Fibroblast of skin of left quadriceps (primary cell): ENCODE measurements at places on chromosomes 7 and 10.

DNA sequence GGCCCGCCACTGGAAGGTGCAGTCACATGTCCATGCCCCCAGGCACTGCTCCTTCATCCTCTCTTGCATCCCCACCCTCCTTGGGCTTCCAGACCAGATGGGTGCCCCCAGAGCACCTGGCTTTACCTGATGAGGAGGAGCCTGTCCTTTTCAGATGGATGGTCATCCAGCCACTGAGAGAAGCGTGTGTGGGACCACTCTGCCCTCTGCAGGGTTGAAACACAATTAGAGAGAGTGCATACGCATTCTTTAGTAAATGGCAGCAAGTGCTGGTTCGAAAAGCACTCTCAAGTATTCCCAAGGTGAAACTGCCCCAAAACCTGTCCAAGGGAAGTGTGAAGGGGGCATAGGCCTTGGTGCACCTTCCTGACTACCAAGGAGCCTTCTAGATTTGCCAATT lies 41.6 kb downstream of the HBP1 start:
- DNase-seq, result no peak

DNA sequence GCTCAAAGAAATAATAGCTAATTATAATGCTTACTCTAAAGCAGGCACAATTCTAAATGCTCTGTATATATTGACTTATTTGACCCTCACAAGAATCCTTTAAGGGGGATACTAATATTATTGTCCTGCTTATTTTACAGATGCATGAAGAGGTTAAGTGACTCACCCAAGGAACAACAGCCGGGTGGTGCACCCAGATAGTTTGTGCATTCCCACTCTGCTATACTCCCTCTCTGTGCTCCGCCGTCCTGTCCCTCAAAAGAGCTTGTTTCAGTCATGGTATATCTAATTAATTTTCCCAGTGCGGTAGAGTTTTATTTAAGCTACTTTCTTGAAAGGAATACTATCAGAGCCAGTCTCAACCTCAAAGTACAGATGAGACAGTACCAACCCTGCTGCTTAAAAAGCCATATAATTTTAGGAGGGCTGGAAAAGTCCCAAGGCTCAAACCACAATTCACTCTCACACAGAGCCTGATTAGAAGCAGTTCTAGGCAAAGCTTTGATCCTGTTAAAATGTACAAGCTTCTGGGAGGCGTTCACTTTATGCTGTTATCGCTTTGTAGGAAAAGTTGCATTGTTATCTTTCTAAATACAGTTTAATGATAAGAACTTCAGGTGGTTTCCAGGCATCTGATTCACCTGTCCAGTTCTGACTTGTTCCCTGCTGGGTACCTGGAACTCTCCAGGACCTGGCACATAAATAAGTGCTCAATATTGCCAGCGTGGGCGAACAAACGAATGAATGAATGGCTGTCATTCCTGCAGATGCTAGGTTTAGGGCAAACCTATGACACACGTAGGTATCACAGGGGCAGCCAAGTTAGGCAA lies 261.5 kb upstream of the KLF14 start:
- no peak for DNase-seq

DNA sequence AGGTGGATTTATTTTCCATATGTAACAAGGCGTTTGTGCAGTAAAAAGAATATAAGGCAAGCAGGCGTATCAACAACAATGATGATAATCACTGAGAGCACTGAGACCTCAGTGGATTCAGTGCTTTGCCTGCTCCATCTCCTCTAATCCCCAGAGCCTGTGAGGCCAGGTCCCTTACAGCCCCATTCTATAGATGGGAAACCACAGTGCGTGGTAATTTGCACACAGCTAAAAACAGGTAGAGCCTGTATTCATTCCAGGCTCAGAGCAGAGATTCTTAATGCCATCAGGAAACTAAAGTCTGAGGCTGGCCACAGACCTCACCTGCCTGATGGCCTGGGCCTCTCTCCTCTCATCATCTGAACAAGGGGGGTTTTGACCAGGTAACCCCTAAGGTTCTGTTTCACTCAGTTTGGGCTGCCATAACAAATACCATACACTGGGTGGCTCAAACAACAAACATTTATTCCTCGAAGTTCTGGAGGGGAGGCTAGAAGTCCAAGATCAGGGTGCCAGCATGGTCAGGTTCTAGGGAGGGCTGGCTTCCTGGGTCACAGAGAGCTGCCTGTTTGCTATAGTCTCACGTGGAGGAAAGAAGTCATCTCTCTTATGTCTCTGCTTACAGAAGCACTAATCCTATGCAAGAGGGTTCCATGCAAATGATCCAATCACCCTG lies 10.3 kb upstream of the RASSF4 start:
- DNase-seq, result no peak

- DNase-seq, result no peak
Measured at GRCh38 chr7:43232366-43232765, 119.9 kb downstream of the HECW1 start.

DNA sequence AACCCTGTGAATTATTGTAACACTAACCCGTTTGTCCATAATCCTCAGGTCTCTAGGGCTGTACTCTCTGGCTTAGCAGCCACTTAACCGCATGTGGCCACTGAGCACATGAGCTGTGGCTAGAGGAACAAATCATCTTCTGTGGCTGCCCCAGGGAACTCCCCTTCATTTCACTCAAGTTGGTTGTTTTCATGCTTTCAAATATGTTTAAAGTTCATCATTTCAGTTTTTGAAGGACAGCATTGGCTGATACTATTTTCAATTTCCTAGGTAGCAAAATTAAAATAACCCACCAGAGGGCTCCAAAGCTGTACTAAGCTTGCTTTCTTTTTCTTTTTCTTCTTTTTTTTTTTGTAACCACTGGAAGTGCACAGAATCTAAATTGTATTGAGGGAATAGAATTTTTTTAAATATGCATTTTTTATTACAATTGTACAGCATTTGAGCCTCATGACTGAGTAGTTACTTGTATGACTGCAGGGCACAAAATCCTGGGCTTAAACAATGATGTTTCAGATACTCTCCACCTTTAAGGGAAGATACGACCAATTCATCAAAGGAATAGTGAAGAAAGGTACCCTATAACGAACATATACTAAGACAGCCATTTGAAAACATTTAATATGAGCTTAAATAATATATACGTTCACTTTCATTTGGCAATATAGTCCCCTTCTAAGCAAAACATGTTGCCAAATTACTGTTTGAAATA lies 38.6 kb downstream of the MRC1 start:
- no peak for DNase-seq

DNA sequence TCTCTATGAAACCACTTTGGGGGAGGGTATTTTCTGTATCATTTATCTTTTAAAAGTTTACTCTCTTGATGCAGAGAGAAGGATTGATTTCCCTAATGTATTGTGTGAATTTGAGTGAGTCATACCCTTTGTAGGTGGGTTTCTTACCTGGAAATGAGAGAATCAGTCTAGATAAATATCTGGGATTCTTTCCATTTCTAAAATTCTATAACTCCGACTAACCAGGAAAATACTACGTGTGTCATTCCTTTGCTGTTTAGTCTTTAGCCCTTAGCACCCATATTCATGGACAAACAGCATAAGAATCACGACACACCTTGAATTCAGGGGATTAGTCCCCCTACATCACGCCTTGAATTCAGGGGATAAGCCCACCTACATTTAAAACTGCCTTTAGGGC lies 139.1 kb downstream of the GATA3 start:
- no peak for DNase-seq

DNA sequence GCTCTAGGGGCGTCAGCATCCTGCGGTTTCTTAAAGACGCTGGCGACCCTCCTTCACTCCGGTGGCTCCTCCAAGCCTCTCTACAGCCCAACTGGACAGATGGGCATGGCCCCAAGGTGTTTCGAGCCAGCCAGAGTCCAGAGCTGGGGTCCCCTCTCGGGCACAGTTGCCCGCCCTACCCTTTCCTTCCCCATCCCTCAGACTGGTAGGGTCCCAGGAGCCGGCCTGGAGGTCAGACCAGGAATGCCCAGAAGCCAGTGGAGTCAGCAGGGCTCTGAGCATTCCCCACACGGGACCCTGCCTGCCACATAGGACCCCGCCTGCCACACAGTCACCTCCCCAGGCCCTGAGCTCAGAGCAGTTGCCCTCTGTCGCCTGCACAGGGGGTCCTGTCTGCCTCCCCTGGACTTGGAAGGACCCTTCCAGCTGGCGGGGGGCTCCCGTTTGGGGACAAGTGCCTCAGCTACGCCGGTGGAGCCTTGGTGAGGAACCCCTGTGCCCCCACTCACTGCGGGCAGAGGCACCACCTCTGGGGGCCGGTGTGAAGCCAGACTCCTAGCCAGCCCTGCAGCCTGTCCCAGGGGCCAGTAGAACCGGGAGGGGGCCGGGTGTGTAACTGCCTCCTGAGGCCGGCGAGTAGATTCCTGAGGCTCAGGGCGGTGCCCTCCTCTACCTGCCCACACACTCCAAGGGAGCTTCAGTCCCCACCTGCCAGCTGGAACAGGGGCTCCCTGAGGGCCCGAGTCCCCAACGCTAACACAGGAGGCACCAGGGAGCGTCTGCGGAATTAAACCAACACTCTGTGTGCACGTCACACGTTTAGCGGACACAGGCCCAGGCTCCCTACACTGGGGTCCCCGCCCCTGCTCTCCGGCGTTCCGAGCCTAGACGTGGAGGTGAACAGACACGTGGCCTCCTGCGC lies 19.4 kb upstream of the PDGFA start:
- DNase-seq, result no peak

DNA sequence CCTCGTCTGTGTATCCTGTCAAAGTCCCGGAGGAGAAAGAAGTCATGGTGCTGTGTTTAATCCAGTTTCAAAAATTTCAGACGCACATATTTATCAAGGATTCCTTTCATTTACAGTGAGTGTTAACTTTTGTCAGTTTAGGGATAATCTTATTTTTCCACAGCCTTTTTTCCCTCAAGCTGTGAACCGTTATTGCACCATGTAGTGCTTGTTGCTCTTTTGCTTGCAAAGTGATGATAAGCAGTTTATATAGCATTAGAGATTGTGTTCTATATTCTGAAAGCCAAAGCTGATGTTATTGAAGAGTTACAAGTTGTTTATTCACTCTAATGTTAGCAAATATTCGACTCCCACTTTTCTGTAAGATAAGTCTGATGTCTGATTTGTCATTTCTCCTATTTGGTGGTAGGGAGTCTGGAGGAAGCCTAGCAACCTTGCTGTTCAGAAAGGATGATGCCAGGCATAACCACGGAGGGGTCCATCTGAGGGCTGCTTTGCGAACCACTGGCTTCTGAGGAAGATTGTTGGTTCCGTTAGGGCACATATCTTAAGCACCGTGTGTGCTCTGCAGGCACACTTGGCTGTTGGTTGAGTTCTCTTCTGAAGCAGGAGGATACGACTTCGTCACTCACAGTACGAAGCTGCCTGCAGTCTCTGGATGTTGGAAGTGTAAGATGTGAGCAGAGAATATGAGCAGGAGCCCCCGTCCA lies 11.7 kb downstream of the CCNY start:
- DNase-seq, result no peak

- DNase-seq, result no peak
Measured at GRCh38 chr10:105328503-105329133, 687.5 kb downstream of the SORCS3 start.

DNA sequence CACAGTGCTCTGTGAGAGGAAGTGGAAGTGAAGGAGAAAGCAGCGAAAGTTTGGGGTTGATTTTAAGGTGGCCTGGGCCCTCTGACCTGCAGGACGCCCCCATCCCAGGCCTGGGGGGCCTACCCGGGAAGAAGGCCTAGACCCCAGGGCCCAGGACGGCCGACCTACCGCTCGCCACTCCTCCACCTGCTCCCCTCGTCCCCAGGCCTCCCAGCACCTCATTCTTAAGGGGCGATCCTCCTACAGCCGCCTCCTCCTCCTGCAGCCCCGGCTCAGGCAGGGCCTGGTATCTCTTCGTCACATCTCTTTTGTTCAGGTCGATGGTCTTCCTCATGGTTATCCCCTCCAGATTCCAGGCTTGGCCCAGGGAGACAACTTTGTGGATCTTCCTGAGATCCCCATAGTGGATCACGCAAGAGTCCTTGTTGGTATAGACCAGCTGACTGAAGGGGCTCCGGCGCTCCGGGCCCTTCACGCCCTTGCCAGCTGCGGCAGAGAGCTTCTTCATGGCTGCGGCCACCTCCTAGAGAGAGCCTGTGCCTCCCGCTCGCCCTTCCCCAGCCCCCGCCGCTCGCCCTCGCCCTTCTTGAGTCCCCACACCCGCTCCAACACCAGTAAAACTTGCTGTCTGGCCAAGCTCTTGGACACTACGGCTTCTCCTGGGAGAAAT lies 117.5 kb downstream of the OR13A1 start:
- DNase-seq, result no peak

- DNase-seq, result no peak
Measured at GRCh38 chr7:6078548-6078947, 47.4 kb downstream of the ANKRD61 start.

GRCh38 chr10:49738616-49739360 lies 23.3 kb downstream of the OGDHL start:
- no peak for DNase-seq

- no peak for DNase-seq
Measured at GRCh38 chr10:91883549-91884444, 25.5 kb downstream of the FGFBP3 start.

GRCh38 chr10:70887804-70888800 lies at the start of gene PCBD1:
TSS of gene PCBD1 (minus strand) at chr10:70888565. CDS start at chr10:70888533, 32 bp downstream.
- DNase-seq, result peak; percentile 43

GRCh38 chr10:21509341-21510240 lies 15.9 kb downstream of the SKIDA1 start:
- DNase-seq, result no peak

DNA sequence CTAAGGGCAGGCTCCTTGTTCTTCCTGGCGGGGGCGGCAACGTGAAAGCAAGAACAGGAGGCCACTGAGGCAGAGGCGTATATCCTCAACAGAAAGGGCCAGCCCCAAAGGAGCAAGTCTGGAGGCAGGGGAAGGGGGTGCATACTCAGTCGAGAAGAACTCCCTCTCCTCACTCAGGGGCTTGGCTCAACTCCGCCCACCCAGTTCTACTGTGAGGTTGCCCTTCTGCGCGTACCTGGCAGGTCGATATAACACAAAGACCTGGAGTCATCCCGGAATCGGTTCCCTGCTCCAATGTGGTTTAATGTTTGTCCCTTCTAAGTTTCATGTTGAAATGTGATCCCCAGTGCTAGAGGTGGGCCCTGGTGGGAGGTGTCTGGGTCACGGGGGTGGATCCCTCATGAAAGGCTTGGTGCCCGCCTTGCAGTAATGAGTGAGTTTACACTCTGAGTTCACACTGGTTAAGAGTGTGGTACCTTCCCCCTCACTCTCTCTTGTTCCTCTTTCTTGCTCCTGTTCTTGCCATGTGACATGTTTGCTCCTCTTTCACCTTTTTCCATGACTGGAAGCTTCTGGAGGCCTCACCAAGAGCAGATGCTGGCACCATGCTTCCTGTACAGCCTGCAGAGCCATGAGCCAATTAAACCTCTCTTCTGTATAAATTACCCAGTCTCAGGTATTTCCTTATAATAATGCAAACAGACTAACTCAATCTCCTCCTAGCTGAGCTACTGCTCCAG lies 32.6 kb downstream of the GSDME start:
- no peak for DNase-seq

- DNase-seq, result no peak
Measured at GRCh38 chr10:121033366-121033765, 182.2 kb downstream of the WDR11 start.

- DNase-seq, result no peak
Measured at GRCh38 chr7:158446281-158446680, 141.3 kb downstream of the PTPRN2 start.

GRCh38 chr10:95745501-95745900 lies 10.5 kb upstream of the ENTPD1 start:
- no peak for DNase-seq
